Myometrial cell (primary cell): ENCODE measurements at places on chromosomes 13 and 19. TPM values are rescaled to one million over a fixed set of nuclear protein-coding genes. Genes with fewer than 3 reads are reported as not detected.

WDR62 gene
- total RNA-seq: 9.4 and 11.5 TPM in 2 replicates

PRODH2 gene
- not detected in 2 replicates for total RNA-seq

KIR2DL1 gene
- total RNA-seq: not detected in 2 replicates

NCAN gene
- not detected in 2 replicates for total RNA-seq

ZNF14 gene
- 3.4 and 4.0 TPM in 2 replicates for total RNA-seq

TTC9B gene
- not detected in 2 replicates for total RNA-seq

ZNF536 gene
- total RNA-seq: not detected in 2 replicates

ZNF415 gene
- 2.7 and 3.7 TPM in 2 replicates for total RNA-seq

CGB5 gene
- total RNA-seq: not detected in 2 replicates

SELENOV gene
- not detected in 2 replicates for total RNA-seq

XPO4 gene
- total RNA-seq: 9.8 and 12.4 TPM in 2 replicates

LMTK3 gene
- total RNA-seq: not detected in 2 replicates

ZNF235 gene
- total RNA-seq: 0.29 and 0.53 TPM in 2 replicates

PSG11 gene
- total RNA-seq: 0.71 TPM in 1 of 2 replicates, not detected in the other

LGALS14 gene
- not detected in 2 replicates for total RNA-seq

RDH8 gene
- total RNA-seq: not detected in 2 replicates

HCST gene
- not detected in 2 replicates for total RNA-seq

KISS1R gene
- total RNA-seq: 0.18 TPM in 1 of 2 replicates, not detected in the other

SHANK1 gene
- total RNA-seq: 6.6 and 10.6 TPM in 2 replicates

PIK3R2 gene
- total RNA-seq: 13.8 and 19.1 TPM in 2 replicates

IRGQ gene
- 5.2 and 7.4 TPM in 2 replicates for total RNA-seq

ADM5 gene
- 0.86 and 2.3 TPM in 2 replicates for total RNA-seq

PSG1 gene
- total RNA-seq: 0.29 and 0.53 TPM in 2 replicates

ZNF442 gene
- total RNA-seq: 0.53 and 0.86 TPM in 2 replicates

CELF5 gene
- total RNA-seq: not detected in 2 replicates
